ENCODE measurements at places on chromosomes 6 and 20.

- peak; percentile 27 for DNase-seq
These were observed 41.9 kb upstream of the CTNNBL1 start for GRCh38 chr20:37651932-37652331.

DNA sequence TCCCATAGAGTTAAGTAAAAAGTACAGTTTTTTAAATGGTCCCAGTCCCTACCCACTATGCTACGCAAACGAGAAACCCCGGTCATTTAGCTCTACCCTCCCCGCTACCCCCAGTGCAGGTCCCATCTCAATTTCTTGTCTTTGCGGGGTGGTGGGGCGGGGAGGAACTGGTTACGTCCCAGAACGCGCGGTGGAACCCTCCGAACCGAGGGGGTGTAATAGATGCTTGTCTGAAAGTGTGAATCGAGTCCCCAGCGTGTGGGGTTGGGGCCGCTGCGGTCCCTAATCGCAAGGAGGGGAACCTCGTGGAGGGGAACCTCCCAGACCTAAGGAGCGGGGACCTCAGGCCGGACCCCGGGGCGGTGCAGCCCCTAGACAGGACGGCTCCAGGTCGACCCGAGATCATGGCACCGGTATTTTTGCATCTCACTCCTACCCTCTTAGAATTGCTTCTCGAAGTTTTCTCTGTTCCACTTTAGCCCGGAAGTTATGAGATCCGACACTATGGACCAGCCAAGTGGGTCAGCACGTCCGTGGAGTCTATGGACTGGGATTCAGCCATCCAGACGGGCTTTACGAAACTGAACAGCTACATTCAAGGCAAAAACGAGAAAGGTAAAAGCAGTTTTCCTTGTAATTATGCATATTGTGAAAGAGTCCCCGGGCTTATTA lies 779 bp downstream of the HEBP2 start:
- peak; percentile 57 for DNase-seq

DNA sequence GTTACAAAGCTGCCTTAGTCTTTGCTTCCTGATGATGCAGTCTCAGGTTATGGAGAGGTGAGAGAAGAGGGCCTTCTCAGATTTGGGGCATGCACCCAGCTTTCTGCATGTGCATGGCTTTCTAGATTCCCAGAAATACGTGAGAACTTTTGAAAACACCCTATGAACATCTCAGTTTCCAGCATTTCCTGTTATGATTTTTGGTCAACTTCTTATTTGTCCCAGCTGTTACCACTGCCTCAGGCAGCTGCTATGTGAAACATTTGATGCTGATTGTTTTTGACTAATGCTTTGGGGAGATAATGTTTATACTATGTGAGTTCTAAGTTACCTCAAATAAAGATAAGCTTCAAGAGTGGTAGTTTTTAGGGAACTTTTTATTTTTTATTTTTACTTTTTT lies 9.5 kb upstream of the SNAP25 start:
- DNase-seq: no peak

GRCh38 chr6:84360039-84360438 lies 132.6 kb upstream of the CEP162 start:
- DNase-seq: no peak

DNA sequence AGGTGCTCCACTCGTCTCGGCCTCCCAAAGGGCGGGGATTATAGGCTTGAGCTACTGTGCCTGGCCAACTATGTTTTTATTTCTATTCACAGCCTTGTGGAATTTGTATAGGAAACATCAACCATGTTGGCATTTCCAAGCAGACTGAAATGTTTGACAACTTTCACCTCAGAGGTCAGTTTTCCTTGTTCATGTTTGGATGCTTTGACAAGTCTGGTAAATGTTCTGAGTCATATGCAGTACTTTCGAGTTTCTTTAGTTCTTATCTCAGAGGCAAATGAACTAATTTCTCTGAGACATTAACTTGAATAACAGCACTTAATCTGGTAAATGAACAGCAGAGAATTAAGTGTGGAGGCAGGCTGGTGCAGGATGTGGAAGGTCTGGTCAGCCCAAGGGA lies 373.4 kb upstream of the SYNCRIP start:
- DNase-seq: no peak

DNA sequence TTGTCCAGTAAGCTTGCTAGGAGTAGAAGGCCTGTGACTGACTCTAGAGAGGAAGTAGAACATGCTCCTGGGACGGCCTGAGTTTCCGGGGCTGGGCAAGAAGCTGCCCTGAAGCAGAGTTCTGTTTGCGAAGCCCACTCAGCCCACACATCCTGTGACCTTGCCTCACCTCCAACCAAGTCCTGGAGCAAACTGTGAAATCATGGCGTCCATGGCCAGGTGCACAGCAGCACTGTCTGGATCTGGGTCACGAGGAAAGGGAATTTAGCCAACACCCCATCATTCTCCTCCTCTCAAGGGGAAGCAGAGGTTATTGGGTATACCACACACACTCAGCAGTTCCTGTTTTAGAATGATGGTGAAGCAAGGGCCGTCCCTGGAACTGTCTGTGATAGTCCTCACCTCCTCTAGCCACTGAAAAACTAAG lies 87.5 kb downstream of the CRYBG1 start:
- no peak for DNase-seq
